ENCODE measurements at places on chromosomes 11 and 22.

DNA sequence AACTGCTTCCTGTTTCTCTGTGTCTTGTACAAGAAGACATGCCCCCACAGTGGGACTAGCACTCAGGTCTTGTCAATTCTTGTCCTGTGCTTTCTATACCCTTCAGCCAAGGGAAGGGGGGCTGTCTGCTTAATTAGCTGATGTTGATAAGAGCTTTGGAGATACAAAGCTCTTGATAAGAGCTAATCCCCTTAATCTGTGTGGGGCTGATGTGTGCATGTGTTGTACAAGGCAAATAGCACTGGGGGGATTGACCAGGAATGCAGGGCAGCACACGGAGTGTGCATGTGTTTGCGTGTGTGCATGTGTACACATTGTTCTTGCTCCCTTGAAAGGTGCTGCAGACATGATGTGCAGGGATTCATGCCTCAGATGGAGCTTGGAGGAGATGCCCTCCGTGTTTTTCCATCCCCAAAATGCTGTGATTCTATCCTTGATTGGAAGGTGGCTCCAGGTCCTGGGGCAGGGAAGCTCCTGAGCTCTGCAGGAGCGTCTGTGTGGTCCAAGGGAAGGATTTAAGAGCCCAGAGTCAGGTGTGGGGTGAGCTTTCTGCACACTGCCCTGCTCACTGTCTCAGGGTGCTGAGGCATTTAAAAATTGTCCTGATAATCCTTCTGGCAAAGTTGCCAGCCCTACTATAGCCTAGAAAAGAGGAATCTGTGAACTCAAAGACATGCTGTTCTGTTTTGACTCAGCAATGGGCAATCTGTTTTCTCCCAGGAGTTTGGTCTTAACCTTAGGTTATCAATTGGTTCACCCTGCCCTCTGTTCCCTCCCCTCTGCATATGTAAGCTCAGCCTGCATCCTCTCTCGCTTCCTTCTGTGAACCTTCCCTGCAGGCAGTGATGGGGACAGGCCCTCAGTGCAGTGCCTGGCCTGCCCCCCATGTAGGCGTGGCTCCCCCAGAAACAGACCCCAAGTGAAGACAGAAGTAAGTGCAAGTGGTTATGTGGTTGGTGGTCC lies 102.0 kb downstream of the GRIK4 start:
- no peak for DNase-seq

DNA sequence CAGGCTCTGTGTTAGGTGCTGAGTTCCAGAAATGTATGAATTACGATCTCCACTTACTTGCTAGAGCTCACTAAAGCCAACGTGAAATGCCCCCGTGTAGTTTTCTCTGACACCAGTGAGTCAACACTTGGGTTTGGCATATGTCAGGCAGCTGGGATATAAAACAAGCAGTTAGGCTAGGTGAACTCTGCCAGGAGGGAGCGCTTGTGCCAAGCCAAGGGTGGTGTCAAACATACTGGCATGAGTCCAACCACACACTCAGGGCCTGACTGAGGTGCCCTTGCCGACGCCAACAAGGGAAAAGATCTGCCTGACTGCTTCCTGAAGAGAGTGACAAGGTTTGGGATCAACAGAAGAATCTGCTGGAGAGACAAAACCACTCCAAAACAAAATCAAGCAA lies 167.8 kb upstream of the NARS2 start:
- DNase-seq, result no peak

DNA sequence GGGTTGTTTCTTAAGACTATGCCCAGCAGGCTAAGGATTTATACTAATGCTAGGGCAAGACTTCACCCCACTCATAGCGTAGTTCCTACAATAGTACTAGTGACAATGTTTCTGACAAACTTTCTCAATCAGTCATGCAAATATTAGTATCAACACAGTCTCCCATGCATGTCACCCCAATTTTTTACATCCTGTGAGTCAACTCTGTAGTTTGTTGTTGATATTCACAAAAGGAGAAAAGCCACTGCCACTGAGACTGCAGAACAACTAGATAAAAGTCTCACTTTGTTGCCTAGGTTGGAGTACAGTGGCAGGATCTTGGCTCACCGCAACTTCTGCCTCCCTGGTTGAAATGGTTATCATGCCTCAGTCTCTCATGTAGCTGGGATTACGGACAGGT lies 155.2 kb downstream of the RBFOX2 start:
- no peak for DNase-seq

DNA sequence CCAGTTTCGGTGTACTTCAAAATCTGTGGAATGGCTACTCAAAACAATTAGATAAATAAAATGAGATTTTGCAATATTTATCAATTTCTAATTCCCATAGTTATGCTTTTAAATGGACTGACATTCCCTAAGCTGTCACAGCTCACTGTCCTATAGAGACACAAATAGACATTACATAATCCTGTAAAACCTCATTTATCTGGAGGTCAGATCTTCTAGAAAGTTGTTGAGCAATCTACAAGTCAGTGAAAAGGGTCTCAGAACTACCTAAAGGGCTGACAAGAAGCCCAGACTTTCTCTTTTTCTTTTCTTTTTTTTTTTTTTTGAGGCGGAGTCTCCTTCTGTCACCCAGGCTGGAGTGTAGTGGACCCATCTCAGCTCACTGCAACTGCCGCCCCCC lies 12.0 kb downstream of the ALG8 start:
- DNase-seq, result no peak

GRCh38 chr11:91800208-91800914 lies 424.3 kb upstream of the FAT3 start:
- no peak for DNase-seq

DNA sequence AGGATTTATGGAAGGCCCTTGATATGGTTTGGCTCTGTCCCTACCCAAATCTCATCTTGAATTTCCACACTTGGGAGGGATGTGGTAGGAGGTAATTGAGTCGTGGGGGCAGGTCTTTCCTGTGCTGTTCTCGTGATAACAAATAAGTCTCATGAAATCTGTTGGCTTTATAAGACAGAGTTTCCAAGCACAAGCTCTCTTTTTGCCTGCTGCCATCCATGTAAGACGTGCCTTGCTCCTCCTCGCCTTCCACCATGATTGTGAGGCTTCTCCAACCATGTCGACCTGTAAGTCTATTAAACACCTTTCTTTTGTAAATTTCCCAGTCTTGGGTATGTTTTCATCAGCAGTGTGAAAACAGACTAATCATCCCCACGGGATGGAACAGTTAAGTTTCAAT lies 557.2 kb upstream of the ISX start:
- no peak for DNase-seq

Measured in stimulated activated CD4-positive, alpha-beta T cell treated with anti-CD3 and anti-CD28 coated beads, Interleukin-2, amount 100 ng/mL, for 4 hours (primary cell).